NCI-H446 (cell line): ENCODE measurements at places on chromosomes 1 and 21.

GRCh38 chr1:214031267-214031650 is 43.5 kb downstream of the PROX1 start:
- DNase-seq: no peak

DNA sequence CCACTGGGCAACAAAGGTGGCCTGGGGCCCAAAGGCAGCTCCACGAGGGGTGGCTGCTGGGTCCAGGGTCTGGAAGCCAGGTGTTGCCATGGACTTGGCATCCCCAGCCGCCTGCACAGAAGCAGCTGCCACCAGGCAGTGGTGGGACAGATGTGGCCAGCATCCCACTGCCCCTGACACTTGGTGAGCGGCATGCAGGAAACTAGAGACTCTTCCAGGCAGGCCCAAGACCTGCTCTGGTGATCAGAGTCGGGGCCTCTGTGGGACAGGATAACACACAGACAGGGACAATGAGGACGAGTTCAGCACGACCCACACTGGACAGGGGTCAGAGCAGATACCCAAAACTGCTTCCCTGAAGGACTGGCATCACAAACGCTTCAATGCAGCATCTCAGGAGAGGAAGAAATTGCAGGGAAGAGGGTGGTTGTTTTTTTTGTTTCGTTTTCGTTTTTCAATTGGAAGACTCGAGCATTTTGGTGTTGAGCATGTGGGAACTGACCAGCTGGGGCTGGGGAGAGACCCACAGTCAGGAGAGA is 34.1 kb upstream of the RNF187 start:
- no peak for DNase-seq

DNA sequence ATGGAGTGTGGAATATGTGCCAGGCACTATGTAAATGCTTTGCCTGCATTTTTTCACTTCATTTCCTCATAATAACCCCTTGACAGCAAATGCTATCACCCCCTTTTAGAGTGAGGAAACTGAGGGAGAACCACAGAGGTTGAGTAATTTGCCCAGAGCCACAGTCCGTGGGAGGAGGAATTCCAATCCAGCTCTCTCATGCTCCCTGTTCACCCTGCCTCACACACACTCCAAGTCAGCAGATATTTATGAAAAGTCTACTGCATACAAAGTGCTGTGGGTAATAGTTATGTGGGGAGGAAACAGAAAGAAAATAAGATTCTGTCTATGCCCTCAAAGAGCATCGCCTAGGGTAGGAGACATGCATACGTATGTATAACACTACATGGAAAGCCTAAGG is 30.9 kb upstream of the RBM15 start:
- no peak for DNase-seq

- no peak for DNase-seq
Observed at GRCh38 chr1:205266611-205267305, 39.0 kb downstream of the TMCC2 start.

DNA sequence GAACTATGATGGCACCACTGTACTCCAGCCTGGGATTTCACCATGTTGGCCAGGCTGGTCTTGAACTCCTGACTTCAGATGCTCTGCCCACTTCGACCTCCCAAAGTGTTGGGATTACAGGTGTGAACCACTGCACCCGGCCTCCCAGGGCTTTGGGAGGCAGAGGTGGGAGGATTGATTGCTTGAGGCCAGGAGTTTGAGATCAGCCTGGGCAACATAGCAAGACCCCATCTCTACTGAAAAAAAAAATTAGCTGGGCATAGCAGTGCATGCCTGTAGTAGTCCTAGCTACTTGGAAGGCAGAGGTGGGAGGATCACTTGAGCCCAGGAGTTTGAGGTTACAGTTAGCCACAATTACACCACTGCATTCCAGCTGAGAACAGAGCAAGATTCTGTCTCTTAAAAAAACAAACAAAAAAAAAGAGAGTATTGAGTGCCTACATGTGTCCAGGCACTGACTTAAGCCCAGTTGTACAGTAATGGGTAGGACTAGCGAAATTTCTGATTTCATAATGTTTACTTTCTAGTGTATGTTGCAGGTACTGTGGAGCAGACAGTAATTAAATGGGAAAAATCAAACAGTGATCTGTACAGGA is 4.2 kb downstream of the MANEAL start:
- DNase-seq: no peak

DNA sequence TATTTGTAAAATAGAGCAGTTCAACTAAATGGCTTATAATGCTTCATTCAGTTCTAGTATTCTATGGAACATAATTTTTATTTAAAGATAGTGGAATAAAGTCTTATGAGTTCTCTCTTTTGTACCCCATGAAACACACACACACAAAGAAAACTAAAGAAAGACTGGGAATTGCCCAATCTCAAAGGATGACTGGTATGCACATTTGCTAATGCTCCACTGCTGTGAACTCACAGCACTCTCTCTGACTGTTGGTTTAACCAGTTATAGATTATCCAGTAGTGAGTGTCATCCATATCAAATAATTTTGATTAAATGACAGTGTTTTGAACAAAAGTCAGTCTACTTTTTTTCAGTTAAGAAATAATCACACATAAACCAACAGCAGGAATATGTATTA is 1082.4 kb upstream of the B3GALT2 start:
- no peak for DNase-seq

DNA sequence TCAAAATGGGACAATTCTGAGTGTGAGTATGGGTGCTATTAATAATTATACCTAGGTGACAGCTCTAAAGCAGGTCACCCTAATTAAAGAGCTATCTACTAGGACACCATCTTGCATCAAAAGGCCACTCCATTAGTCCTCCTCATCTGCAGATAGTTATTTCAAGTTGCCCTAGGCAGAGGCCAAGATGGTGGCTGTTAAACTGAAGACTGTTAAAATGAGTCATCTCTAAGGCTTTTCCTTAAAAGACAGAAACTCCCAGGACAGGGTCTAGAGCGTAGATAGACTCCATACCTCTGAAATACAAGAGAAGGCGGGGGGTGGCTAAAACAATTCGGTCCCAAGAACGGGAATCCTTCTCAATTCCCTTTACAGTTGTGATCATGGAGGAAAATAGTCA is 4.5 kb upstream of the ZNF697 start:
- DNase-seq: no peak

DNA sequence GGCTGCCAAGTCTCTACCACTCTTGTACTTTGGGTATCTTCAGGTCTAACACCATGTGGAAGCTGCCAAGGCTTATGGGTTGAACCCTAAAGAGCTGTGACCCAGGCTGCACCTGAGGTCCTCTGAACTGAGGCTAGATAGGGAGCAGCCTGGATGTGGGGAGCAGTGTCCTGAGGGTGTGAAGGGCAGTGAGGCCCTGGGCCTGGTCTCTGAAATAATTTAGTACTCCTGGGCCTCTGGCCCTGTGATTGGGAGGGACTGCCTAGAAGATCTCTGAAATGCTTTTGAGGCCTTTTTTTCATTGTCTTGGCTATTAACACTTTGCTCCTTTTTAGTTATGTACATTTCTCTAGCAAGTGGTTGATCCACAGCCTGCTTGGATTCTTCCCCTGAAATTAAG is 847.2 kb upstream of the B3GALT2 start:
- DNase-seq: no peak

- DNase-seq: no peak
Observed at GRCh38 chr1:82731216-82731615, 930.5 kb downstream of the ADGRL2 start.

GRCh38 chr1:239250353-239251035 is 135.9 kb upstream of the CHRM3 start:
- no peak for DNase-seq

DNA sequence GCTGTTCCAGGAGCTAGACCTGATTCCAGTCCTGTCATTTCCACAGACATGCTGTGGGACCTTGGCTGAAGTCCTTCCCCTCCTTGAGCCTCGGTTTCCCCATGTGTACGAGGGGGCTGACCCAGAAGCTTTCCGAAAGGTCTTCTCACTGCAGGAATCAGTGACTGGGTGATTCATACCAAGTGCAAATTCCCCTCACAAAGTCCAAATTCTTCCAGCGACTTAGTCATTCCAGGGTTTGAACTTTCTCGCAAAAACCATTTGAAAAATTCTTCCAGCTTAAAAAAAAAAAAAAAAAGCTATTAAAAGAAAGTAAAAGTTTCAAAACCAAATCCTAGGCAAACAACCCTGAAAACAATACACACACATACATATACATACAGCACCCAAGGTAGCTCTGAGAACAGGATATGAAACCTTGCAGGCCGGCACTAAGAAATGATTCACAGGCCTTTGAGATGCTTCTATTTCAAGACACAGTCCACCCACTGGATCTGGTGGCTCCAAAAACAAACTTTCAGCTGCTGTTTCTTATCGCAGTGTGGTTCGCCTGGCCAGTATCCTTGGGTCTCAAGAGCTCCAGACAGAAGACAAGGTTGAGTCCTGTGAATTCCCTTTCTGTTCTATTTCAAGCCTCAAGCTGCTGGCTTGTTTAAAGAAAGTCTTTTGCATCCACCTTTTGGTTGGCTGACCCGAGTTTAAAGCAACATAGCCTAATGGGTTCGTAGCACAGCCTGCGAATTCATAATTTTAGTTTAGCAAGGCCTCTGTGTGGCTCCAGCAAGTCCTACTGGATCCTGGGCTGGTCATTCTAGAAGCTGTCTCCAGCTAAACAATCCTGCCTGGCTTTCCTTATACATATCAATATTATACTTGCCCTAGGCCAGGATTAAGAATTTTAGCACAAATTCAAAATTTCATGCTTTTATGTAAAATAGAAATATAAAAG is 18.0 kb upstream of the ID3 start:
- DNase-seq: no peak

DNA sequence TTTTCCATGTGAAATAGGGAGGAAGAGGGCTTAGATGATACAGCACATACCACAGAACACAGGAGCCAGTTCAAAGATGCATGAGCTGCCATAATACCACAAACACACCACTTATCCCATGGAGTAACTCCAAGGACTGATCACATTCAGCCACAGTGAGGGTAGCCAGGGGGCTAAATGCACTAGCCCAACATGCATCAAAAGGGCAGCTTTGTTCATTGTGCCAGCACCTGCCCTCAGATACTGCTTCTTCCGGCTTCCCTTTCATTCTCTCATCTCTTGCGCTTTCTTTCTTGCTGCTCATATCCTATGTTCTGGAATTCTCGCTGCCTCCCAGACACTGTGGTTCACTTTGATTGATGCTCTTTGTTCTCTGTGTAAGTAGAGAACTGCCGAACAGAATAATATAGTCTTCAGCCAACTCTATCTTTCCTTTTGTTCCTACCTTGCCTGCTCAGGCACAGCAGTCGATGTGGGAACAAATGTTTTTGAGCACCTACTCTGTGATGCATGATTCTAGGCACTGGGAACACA is 50.0 kb upstream of the SYT6 start:
- DNase-seq: no peak

- no peak for DNase-seq
Observed at GRCh38 chr1:77015748-77016341, 148.6 kb downstream of the ST6GALNAC5 start.

DNA sequence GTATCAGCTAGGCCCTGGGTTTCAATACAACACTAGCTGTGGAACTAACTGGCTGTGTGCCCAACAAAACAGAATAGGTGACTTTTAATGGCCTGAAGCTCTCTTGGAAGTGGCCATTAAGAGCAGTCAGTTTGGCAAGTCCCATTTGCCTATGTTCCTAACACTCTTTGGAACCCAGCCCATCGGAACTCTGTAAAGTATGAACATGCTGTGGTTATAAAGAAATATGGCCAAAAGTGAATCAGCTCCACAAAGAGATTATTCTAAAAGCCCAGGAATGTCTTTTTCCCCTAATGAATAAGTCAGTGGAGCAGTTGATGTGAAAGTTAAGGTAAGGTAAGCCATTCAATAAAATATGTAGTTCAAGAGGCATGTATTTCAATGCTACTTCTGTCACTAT is 223.7 kb upstream of the ADAMTS5 start:
- DNase-seq: no peak

GRCh38 chr1:28190337-28190979 is 14.0 kb upstream of the PTAFR start:
- no peak for DNase-seq

DNA sequence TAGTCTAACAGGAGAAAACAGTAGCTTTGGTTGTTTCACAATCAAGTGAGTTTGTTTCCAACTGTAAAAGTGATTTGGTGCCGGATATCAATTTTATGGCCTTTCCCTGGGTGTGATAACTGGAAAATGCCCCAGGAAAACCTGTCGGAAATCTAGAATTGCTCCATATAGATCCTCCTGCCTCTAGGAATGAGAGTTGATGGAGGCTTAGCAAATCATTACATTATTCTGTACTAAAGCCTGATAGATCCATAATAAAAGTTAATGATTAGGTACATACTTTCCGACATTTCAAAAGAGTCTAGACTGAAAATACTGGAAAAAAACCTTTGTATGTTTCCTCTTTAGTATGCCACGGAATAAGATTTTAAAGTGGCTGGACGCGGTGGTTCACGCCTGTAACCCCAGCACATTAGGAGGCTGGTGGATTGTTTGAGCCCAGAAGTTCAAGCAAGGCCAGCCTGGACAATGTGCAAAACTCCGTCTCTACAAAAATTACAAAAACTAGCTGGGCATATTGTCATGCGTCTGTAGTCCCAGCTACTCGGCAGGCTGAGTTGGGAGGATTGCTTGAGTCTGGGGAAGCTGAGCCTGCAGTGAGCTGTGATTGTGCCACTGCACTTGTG is 70.0 kb upstream of the SLC45A1 start:
- no peak for DNase-seq

DNA sequence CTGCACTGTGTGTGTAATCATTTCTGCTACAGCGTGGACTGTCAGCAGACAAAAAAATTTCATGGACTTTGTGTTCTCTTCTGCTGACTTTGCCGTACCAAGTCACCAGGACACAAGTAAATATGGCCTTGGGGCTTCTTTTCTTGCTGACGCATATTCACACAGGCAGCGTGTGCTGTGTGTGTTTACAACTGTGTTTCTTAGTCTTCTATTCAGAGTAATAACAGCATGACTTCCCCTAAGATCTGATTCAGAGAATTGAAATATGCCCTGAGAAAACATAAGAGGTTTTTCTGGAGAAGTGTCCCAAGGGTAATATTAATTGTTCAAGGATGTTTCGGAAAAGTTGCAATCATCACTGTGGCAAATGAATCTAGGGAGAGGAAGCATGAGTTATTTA is 47.1 kb upstream of the DYNLT5 start:
- DNase-seq: no peak

DNA sequence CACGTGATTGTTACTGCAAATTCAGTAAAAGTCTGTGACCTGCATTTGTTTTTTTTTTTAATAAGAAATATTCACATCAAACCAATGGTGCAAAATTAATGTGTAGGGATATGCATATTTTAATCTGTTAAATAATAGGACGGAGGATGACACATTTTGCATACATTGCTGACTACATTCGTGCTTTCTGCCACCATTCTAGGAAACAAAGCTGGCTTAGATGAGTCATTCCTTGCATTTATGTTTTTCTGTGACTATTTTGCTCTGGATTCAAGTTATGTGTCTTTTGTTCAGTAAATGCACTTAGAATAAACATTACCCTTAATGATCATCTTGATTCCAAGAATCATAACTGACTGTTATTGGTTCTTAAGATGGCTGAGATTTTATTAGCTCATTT is 23.9 kb upstream of the CYYR1 start:
- no peak for DNase-seq

DNA sequence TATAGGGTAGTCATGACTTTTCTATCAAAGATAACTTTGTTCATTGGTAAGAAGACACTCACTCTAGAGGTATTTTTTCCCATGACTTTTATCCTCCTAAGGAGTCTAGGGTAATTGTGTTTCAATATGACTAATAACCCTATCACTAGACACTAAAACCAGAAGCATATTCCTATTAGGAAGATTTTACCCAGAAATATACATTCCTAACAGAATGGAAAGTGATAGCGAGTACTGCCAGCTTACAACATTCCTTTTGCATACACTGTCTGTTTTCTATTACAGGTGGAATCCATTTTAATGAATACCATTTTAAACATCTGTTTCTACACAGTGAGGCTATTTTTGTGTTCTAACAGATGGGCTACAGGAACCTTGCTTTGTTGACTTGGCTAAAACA is 31.4 kb upstream of the C1orf185 start:
- DNase-seq: no peak
